LHCN-M2 (cell line): ENCODE measurements at places on chromosomes 4 and X. TPM values are rescaled to one million over a fixed set of nuclear protein-coding genes. Genes with fewer than 3 reads are reported as not detected.

- DNase-seq: no peak
Observed at GRCh38 chr4:175873707-175874106, 61.6 kb upstream of the GPM6A start.

DNA sequence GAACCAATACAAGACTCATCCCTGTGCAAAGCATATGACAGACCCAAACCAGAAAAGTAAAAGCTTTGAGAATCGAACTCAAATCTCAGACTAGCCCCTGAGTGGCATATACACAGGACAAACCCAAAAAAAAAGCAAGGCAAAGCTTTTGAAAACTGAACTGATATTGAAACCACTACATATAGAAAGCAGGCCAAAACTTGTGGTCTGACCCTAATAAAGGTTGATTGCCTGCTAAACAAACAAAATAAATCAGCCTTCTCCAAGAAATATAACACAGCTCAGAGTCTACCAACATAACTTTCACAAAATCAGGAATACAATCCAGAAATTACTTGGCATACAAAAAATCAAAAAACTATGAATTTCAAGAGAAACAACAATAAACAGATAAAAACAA, 40.3 kb downstream of the LRBA start:
- no peak for DNase-seq

DNA sequence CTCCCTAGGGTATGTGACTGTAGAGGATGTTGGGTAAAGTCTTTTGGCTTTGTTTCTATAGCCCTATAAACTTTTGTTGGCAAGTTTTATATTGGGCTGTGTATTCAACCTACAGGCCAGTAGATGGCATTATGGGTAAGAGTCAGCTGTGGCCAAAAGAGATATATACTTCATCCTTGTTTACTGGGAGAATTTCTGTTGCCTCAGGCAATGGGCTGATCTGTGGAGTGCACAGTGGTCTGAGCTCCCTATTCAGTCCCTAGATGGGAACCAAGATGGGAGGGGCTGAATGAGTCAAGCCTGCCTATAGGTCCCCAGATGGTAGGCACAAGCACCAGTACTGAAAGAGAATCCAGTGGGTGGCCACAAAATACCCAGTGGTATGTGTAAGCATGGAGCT, 580.6 kb downstream of the EPHA5 start:
- peak; percentile 48 for DNase-seq

DNA sequence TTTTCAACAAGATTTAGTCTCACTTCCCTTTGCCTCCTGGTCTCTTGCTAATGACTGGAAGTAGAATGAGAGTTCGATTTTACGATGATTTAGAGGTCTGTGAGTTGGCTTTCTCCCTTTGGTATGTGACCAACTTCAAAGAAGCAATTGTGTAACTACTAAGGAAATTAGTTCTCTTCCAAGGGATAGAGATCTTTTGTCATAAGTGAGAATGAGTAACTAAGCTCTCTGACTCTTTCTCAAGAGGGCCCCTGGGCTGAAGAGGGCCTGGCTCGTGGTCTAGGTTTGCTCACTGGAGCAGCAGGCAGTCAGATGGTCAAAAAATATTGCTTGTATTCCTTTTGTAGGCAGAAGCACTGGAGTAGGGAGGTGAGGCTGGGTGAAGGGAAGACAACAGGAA, 176.3 kb downstream of the ENOX2 start:
- peak; percentile 15 for DNase-seq

GRCh38 chrX:152573866-152574265, 63.8 kb upstream of the GABRQ start:
- DNase-seq: no peak

DNA sequence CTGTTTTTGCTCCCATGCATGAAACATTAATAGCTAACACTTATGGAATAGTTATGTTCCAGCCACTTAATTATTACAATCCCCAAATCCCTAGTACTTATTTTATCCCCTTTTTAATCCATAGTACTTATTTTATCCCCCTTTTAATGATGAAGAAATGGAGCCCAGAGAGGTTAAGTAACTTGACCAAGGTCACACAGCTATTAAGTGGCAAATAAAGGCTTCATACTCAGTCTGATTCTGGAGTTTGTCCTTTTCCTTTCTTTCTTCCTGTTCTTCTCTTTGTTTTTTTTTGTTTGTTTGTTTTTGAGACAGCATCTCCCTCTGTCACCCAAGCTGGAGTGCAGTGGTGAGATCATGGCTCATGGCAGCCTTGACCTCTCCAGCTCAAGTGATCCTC, 2.2 kb downstream of the NKAP start:
- no peak for DNase-seq

- no peak for DNase-seq
Observed at GRCh38 chrX:39774774-39775328, 322.9 kb downstream of the BCOR start.

- no peak for DNase-seq
Observed at GRCh38 chrX:153814591-153815315, 15.6 kb downstream of the PDZD4 start.

- DNase-seq: no peak
Observed at GRCh38 chr4:114385195-114385985, 213.2 kb upstream of the UGT8 start.

DNA sequence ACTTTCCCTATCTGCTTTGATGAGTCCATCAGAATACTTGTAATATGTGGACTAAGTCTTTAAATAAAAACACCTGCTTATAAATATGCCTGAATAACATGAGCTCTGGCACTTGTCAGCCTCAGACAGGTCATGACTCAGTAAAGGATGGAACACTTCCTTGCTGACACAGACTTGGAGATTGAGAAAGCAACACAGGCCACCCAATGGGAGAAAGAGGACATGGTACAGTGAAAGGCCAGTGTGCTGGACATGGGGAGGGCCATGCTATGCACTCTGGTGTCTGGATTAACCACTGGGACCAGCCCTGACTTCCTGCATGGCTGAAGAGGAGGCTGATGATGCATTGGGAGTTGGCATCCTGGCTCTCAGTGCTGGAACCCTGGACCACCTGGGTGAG, 149.5 kb downstream of the DHRSX start:
- peak; percentile 96 for DNase-seq

DNA sequence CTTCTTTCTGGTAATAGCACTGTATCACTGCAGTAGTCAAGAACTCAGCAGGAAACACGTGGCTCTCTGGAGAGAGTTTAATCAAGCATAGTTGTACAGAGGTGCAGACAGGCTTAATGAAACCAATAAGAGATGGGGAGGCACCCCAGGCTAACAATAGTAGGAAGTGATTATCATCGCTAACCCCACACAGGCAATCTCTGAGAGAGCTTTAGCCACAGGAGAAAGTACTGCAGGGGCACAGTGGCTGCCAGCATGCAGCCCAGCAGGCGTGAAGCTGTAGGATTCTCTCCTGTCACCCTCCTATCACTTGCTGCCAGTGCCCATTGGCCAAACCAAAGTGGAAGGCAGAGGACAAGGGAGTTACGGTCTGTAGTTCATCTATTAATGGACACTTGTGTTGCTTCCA, 450.0 kb upstream of the RASGEF1B start:
- no peak for DNase-seq

The ODAPH gene
- total RNA-seq: not detected in 2 replicates

The KLB gene
- total RNA-seq: not detected in 2 replicates

The CXCR3 gene
- not detected in 2 replicates for total RNA-seq

The GLOD5 gene
- total RNA-seq: not detected in 2 replicates
